CD4-positive, alpha-beta T cell treated with Interleukin-15 for 1 hour (primary cell): ENCODE measurements at places on chromosomes 4 and X.

- DNase-seq: no peak
Measured at GRCh38 chr4:110540581-110540980, 64.6 kb downstream of the ENPEP start.

DNA sequence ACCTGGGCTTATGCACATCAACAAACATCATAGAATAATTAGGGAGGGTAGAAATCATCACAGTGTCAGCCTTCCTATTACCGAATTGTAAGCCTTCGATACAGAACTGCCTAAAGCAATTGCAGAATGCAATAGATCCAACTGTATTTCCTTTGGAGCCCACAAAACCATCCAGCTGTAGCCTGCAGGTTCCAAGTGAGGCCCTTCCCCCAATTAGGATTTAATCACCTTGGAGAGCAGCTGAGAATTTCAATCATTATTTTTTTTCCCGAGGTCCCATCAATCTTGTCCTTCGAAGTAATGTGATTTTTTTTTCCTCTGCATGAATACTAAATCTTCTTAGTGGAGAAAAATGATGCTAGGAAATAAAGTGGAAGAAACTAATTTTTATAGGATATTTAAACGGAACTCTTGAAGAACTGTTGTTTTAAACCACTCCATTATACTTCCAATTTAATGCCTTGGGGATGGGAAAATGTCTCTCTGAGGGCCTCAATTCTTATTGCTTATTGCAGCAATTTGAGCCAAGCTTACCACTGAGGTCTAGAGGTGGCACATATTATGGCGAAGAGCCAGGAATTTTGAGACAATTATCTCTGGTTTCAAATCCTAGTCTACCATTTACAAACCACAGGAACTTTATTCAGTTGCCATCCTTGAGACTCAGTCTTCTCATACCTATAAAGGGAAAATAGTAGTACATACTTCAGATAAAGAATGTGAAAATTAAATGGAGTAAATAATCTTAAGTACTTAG lies 953.4 kb upstream of the IGFBP7 start:
- DNase-seq: no peak

GRCh38 chrX:154409222-154409871 lies at the start of gene DNASE1L1:
Gene DNASE1L1, minus strand, starts transcription at chrX:154409254. Its CDS starts 3,686 bp downstream, at chrX:154405568.
- peak; percentile 83 for DNase-seq

GRCh38 chr4:96912716-96913115 lies 1072.8 kb downstream of the PDHA2 start:
- DNase-seq: no peak

DNA sequence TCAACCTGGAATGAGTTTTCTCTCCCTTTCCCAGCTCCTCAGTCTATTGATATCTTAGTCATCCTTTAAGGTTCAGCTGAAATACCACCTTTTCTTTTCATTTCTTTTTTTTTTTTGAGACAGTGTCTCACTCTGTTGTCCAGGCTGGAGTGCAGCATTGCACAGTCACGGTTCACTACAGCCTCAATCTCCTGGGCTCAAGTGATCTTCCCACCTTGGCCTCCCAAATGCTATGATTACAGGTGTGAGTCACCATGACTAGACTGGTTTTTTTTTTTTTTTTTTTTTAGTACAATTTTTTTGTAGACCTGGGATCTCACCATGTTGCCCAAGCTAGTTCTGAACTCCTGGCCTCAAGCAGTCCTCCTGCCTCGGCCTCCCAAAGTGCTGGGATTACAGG lies 28.9 kb downstream of the AFF1 start:
- DNase-seq: no peak

DNA sequence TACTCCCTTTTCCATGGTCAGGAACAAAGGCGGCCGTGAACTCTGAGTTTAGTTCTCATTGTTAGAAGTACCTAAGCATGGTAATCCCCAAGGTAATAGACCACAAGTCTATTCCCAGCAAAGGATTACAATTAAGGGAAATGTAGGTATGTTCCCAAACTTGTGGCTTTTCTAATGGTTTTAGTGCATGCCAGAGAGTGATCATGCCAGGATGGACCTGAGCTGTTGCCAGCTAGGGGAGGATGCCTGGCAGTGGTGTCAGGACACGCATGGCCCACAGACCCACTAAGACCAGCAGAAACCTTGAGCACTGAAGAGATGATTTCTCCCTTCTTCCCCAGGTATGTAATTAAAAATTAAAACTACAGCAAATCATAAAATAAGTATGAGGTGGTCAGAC lies 60.8 kb downstream of the COQ2 start:
- DNase-seq: no peak

GRCh38 chr4:172707622-172708021 lies 461.0 kb upstream of the GALNT7 start:
- DNase-seq: no peak

DNA sequence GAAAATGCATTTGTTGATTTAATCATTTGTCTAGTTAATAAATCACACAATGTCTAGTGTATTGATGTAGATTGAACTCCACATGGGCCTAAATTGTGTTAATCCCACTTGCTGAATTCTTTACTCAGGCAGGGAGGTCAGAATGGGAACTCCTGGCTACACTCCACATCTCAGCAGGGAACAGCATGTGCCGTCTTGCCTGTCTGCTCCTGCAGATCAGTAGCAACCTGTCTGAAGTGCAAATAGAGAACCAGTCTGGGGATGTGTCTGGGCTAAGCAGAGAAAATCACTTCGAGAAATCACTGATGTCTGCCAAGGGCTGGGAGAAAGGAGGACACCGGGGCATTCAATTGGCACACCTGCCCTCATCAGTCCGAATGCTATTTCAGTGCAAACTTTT lies 16.5 kb upstream of the MXRA5 start:
- no peak for DNase-seq

DNA sequence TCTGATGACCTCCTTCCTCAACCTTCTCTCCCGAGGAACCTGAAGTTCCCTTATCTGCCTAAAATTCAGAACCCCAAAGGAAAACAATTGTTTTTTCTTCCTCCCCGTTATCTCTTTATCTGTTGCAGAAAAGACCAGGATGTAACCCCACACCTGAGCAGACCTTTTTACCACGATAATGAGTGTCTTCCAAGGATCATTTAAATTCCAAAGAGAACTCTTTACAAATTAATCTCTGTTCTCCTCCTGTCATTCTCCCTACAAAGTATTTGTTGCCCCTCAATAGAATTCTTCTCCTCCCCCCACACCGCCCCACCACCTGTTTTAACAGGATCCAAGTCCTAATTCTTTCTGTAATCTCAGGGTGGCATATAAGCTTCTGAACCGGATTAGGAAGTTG lies 78.5 kb upstream of the NLGN4X start:
- no peak for DNase-seq

- DNase-seq: no peak
Measured at GRCh38 chr4:16413814-16414555, 187.7 kb upstream of the TAPT1 start.

DNA sequence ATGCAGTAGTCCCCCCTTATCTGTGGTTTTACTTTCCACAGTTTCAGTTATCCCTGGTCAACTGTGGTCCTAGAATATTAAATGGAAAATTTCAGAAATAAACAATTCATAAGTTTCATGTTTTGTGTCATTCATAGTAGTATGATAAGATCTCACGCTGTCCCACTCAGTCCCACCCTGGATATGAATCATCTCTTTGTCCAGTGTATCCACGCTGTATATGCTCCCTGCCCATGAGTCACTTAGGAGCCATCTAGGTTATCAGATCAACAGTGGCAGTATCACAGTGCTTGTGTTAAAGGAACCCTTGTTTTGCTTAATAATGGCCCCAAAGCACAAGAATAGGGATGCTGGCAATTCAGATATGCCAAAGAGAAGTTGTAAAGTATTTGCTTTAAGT lies 16.2 kb upstream of the SYTL4 start:
- DNase-seq: no peak

DNA sequence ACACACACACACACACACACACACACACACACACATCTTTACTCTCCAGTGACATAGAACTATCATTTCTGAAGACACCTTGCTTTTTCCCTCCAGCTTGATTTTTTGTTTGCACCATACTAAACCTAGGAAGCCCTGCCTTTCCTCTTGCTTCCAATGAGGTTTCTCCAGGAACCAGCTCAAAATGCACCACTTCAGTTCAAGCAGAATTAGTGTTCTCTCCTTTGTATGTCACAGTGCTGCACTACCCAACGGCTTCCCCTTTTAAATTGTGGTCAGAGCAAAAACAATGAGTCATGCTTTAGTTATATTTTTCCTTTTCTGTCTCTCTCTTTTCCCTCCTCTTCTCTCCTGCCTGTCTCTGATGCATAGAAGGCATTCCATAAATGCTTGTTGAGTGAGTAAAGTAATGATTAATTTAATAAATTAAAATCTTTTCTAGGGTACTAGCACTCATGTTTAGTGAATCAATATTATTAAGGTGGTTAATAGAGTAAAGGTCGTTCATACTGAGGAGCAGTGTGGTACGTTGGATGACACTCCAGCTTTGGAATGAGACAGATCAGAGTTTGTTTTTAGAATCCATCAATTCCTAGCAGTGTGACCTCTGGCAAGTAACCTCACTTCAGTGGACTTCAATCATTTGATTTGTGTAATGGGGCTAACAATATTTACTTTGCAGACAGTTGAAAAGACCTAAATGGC lies 5.9 kb downstream of the RTL3 start:
- no peak for DNase-seq
